ENCODE measurements at places on chromosomes 5 and 9. TPM values are rescaled to one million over a fixed set of nuclear protein-coding genes. Genes with fewer than 3 reads are reported as not detected.

The RAD17 gene
- polyA plus RNA-seq: 13.8 TPM

- no peak for DNase-seq
These were observed 110.3 kb upstream of the TARS1 start for GRCh38 chr5:33330426-33330825.

- peak; percentile 63 for DNase-seq
These were observed 23.6 kb downstream of the PCDHGC5 start for GRCh38 chr5:141512390-141512910.

The CHSY3 gene
- 0.53 TPM for polyA plus RNA-seq

The PCDHB7 gene
- 1.3 TPM for polyA plus RNA-seq

The CD274 gene
- 0.27 TPM for polyA plus RNA-seq

GRCh38 chr5:58854441-58854840 is 271.6 kb downstream of the RAB3C start:
- no peak for DNase-seq

- DNase-seq: no peak
These were observed 148.8 kb upstream of the ADAMTSL1 start for GRCh38 chr9:18324928-18325745.

DNA sequence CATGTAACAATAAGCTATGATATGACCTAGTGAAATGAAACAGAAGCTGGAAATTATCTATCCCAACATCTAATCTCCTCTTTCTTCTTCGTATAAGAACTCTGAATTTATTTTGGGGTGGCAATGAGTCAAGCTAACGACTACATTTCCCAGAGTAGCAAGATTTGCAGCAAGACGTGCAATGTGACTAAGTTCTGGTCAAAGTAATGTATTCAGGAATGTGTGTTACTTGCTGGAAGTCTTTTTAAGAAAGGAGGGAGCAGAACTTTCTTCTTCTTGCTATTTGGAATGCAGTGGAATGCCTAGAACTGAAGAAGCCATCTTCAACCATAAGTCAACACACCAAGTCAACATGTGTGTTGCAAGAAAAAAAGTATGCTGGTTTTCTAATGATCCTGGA is 406.6 kb upstream of the MEF2C start:
- DNase-seq: no peak

DNA sequence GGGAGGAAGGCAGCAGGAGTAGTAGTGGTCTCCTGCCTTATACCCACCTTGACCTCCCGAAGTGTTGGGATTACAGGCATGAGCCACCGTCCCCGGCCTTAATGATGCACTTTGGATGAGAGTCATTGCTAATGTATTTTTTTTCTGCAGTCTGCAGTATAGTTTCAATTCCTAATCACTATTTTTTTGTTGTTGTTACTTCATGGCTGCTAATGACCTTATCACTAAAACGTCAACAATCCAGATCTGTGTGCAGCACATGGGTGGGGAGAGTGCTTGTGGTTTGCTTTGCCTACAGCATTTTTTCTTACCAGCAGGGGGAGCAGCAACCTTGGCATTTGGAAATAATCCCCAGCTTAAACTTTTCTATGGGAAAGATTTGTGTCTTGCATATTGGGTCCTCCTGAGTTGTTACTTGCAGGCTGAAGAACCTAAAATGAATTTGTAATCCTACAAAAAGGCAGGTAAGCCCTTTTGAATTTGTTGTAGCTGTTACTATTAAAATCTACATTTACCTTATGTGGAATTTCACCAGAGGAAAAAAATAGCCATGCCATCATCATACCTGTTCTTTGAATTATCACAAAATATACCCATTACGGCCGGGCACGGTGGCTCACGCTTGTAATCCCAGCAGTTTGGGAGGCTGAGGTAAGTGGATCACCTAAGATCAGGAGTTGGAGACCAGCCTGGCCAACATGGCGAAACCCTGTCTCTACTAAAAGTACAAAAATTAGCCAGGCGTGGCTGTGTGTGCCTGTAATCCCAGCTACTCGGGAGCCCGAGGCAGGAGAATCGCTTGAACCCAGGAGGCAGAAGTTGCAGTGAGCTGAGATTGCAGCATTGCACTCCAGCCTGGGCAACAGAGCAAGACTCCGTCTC is 6.3 kb upstream of the MED7 start:
- DNase-seq: peak; percentile 92

The PLCXD3 gene
- 0.31 TPM for polyA plus RNA-seq

GRCh38 chr9:89005323-89005722 is 14.1 kb downstream of the S1PR3 start:
- DNase-seq: no peak

The PCSK1 gene
- polyA plus RNA-seq: 56.3 TPM

DNA sequence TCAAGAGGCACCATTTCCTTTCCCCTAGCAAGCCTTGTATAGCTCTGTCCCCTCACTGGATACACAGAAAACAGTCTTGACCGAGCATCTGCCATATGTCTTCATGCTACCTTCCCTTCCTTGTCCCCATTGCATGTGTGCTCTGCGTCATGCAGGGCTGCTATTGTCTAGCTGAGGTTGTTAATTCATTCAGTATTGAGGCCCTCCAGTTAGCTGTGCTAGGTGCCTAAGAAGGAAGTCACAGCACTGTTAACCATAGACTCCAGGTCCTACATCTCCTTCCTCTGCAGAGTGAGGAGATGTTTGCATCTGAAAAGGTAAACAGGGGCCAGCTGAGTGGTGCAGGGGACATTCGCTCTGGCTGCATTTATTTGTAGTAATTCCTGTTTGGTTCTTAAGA is 48.2 kb downstream of the SLC1A3 start:
- DNase-seq: no peak

The CAMK4 gene
- polyA plus RNA-seq: 6.9 TPM

- DNase-seq: no peak
These were observed 241.1 kb upstream of the ATP10B start for GRCh38 chr5:161093100-161093499.

The NEURL1B gene
- 40.1 TPM for polyA plus RNA-seq

The ACOT12 gene
- polyA plus RNA-seq: not detected

DNA sequence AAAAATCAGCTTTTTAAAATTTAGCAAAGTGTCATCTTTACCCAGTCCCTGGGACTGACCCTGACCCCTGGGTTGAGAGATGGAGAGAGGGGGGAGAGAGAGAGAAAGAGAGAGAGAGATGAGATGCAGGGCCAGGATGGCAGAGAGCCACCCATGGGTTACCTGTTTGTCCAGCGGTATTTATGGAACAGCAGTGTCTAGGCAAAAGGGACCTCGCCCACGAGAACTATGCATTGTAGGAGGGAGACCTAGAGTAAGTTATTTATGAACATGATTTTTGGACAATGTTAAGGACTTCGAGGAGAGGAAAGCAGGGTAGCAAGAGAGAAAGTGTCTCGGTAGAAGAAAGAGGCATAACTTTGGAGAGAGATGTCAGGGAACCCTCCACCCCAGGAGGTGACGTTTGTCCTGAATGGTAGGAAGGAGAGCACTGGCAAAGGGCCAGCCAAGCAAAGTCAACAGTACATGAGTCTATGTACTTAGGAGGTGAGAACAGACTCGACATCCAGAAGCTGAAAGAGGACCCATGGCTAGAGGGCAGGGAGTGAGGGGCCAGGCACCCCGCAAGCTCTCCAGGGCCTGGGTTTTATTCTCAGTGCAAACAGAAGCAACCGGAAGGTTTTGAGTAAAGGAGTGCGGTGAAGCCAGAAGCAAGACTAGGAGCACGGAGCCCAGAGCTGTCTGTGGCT is 30.5 kb upstream of the MSX2 start:
- no peak for DNase-seq

DNA sequence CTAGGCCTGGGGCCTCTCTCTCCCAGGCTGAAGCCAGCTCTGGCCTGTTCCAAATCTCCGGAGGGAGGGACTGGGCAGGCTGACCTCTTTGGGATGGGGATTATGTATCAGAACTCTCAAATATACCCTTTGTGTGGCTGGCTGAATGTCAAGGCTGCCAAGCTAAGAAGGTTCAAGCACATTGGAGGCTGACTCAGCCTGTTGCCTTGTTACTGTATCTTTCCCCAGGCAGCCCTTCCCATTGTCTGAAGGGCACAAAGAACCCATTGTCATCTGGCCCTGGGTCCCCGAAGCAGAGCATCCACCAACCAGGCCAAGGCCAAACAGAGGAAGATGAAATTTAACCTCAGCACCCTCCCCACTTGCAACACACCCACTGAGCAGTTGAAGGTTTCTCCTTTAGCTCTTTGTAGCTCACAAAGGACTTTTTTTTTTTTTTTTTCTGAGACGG is 7.3 kb upstream of the SPARC start:
- DNase-seq: no peak

DNA sequence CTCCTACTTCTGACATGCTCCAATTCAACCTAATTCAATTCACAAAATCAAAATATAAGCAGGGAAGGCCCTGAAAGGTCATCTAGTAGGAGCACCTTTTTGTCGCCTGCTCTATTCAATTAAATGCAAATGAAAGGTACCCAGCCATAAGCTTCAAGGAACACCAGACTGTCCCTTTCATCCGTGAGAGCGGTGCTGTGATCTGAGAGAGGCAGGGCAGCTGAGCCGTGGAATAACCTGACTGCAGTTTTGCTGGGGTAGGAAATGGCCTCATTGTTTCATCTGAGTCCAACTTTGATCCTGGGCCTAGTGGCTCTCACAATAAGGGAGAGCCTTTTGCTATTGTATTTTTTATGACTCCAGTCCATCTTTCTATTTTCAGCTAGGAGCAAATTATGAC is 39.8 kb upstream of the GLRA1 start:
- no peak for DNase-seq

DNA sequence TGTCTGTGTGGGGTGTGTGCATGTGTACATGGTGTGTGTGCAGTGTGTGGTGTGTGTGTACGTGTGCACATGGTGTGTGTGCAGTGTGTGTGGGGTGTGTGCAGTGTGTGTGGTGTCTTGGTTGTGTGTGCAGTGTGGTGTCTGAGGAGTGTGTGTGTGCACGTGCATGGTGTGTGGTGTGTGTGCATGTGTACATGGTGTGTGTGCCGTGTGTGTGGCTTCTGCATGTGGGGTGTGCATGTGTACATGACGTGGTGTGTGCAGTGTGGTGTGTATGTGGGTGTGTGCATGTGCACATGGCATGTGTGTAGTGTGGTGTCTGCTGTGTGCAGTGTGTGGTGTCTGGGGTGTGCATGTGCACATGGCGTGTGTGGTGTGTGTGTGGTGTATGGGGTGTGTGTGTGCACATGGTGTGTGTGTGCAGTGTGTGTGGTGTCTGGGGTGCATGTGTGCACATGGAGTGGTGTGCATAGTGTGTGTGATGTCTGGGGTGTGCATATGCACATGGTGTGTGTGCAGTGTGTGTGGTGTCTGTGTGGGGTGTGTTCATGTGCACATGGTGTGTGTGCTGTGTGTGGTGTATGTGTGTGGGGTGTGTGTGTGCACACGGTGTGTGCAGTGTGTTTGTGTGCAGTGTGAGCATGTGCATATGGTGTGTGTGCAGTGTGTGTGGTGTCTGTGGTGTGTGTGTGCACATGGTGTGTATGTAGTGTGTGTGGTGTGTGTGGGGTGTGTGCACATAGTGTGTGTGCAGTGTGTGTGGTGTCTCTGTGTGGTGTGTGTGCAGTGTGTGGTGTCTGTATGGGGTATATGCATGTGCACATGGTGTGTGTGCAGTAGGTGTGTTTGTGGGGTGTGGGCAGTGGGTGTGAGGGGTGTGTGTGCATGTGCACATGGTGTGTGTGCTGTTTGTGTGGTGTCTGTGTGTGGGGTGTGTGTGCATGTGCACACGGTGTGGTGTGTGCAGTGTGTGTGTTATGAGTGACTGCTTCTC is 40.6 kb upstream of the ZNG1F start:
- DNase-seq: peak; percentile 23

The KCNT1 gene
- polyA plus RNA-seq: 3.2 TPM

GRCh38 chr9:81871695-81872094 is 56.5 kb upstream of the SPATA31D4 start:
- no peak for DNase-seq

DNA sequence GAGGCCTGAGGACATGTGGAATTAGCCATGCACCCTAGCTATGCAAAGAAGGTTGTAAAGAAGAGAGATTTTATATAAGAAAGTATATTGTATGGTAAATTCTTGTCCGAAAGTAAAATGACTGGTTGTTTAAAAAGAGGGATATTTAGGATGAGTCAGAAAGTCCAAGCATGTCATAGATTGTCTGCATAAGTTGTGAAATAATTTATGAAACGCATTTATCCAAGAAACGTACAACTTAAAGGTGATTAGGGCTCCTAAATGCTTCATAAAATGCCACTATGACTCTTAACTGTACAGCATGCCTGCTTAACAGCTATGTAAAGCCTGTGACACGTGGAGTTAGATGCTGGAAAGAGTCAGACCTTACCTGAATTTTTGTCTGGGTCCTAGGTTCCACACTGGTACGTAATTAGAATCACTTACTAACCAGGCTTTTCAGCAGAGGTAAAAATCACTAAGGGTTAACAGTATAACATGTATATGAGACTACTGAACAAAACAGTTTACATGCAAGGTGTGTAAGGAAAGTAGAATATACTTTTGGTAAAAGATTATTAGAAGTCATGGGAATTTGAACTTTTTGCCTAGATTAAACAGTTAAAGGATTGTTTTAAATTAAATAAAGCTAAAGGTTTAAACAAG is 37.0 kb upstream of the ARL15 start:
- DNase-seq: no peak

- DNase-seq: no peak
These were observed 8.6 kb upstream of the PRRC1 start for GRCh38 chr5:127508644-127509373.

DNA sequence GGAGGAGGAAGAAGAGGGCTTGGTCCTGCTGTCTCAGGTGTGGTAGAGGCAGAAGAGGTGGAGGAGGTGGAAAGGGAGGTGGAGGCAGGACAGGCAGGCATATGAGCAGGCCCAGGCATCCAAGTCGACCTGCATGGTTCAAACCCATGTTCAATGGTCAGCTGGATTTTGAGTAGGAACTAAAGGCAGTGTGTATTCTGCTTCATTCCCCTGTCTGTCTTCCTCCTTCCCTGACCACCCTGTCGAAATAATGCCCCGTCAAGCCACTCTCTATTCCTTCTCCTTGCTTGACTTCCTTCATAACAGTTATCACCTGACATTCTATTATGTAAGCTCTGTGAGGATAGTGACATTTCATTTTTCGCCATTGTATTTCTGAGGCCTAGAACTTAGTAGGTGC is 34.8 kb downstream of the ATP6V0E1 start:
- no peak for DNase-seq

DNA sequence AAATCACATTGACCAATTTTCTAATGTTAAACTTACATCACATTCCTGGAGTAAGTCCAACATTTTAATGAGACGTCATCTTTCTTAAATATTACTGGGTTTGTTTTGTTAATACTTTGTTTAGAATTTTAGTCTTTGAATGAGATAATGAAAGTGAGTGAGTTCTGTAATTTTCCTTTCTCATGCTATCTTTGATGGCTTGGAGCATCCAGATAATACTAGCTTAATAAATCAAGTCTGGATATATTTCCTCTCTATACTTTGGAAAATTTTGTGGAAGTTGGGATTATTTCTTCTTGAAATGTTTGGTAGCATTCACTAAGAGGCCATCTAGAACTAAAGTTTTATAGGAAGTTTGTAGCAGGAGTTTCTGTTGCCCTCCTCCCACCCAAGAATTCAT is 90.8 kb upstream of the IL7R start:
- DNase-seq: no peak

DNA sequence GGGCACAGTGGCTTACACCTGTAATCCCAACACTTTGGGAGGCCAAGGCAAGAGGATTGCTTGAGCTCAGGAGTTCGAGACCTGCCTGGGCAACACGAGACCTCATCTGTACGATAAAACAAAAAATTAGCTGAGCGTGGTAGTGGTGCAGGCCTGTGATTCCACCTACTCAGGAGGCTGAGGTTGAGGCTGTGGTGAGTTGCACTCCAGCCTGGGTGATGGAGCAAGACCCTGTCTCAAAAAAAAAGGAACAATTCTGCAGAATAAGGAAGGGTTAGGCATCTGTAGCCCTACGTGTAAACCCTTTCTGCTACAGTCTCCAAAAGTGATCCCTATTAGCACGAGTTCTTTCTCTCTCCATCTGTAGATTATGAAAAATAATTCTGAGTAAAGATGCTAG is 19.9 kb downstream of the CDC26 start:
- no peak for DNase-seq

The TXNDC8 gene
- not detected for polyA plus RNA-seq

The FGF1 gene
- polyA plus RNA-seq: 58.0 TPM
